ENCODE measurements at places on chromosomes 2 and 18.

DNA sequence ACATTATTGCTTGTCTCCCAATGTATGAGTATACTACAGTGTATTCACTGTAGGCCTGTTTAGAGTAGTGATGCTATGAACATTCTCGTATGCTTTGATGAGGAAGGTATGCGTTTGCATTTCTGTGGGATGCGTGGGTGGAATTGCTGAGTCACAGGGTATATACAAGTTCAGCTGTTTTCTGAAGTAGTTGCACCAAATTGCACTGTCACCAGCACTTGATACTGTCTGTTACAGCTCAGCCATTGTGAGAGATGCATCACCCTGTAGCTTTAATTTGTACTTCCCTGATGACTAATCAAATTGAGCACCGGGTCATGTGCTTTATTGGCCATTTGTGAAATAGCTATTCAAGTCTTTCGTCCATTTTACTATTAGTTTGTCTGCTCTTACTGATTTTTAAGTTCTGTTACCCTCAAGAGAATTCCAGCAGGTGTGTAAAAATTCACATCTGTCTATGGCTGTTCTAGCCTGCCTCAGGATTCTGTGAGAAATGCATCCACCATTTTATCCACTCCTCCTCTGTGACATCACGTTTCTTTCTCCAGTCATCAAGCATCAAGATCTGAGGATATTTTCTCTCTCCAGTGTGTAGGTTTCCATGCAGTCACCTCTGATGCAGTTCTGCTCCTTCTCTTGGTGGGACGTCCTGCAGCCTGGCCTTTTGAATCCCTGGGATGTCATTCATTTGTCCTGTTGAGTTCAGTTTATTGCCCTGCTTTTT lies 72.5 kb downstream of the DGKD start:
- peak; percentile 96 for DNase-seq

- DNase-seq = no peak
Measured at GRCh38 chr2:164655336-164655735, 34.1 kb upstream of the GRB14 start.

GRCh38 chr2:83689402-83689801 lies 769.7 kb downstream of the SUCLG1 start:
- no peak for DNase-seq

DNA sequence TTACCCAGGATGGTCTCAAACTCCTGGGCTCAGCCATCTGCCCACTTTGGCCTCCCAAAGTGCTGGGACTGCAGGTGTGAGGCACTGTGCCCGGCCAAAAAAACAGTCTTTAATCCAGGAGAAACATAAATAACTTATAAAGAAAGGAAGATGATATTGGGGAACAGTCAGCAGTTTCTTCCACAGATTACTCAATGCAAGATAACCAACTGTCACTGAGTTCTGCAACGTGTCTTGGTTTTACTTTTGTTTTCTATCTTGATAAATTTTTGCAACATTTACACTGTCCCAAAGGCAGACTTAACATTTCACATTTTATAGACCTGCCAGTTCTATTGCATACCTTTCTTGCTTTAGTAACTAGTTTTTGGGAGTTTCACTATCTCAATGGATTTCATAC lies 71.1 kb downstream of the ANKRD44 start:
- DNase-seq = no peak

- DNase-seq = no peak
Measured at GRCh38 chr18:31658670-31659575, 25.5 kb downstream of the B4GALT6 start.

DNA sequence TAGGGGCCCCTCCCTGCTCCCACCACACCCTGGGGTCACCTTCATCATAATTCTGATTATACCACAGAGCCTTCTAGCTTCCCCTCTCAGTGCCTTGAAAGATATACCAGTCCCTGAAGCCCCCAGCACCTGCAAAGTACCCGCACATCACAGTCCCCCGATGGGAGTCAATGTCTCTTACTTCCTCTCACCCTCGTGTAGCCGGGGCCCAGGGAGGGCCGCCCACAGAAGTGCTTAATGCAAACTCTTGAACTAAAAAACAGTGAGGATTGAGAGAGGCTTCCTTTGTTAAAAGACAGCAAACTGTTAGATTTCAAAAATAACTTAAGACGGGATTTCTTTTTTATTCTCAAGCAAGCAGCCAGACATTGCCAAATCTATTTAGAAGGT lies 76.5 kb downstream of the SFXN5 start:
- DNase-seq = no peak

DNA sequence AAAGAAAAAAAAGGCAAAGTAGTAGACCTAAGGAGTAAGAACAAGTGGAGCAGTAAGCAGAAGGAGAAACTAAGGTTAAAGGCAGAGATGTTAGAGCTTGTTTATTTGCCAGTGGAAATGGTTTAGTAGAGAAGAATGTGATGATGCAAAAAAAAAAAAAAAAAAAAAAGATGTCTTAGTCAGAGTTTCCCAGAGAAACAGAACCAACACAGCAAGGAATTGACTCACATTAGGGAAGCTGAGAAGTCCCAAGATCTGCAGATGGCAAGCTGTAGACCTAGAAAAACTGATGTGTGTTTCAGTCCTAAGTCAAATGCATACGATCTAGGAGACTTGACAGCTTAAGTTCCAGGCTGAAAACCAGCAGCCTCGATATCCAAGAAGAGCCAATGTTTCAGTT lies 1548.8 kb upstream of the LRRTM1 start:
- DNase-seq = peak; percentile 3

DNA sequence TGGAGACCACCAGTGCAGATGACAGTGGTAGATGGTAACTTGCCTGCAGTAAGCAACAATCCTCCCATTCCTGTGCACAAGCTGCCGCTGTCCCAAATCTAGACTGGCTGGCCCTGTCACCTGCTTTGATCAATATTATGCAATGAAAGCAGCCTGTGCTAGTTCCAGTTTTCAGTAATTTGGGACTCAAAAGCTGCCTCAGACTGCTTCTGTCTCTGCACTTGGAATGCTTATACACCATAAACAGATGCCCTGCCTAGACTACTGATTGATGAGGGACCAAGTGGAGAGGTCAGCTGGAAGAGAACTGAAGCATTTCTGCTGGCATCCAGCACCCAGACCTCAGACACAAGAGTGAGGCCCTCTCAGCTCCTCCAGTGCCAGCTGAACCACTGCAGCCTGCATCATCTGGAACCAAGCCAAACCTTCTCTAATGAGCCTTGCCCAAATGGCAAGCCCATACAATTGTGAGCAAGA lies 24.9 kb downstream of the CCBE1 start:
- no peak for DNase-seq

DNA sequence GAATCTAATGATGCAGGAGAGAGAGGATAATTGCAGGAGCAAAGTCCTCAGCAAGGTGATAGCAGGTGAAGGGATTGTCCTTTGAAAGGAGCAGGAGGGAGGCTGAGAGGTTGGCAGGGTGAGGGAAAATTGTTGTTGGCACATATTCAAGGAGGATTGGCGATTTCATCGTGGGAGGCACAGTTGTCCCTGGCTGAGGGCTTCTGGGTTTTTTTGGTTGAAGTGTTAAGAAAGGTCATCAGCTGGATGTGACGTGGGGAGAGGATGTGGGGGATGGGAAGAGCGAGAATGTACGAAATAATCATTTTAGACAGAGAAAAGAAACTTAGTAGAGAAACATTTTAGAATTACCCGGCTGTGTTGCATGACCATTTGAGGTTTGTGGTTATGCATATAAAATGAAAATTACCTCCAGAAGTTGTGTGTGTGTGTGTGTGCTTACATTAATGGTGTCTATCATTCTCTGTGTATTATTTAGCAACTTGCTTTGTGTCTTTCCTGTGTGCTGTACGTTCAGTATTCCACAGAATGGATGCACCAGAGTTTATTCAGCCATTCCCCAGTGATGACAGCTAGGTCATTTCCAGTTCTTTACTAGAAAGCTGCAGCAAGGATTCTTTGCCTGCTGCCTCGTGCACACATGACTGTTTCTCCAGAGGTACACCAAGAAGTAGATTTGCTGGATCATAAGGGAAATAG lies 67.6 kb downstream of the SDC1 start:
- no peak for DNase-seq

DNA sequence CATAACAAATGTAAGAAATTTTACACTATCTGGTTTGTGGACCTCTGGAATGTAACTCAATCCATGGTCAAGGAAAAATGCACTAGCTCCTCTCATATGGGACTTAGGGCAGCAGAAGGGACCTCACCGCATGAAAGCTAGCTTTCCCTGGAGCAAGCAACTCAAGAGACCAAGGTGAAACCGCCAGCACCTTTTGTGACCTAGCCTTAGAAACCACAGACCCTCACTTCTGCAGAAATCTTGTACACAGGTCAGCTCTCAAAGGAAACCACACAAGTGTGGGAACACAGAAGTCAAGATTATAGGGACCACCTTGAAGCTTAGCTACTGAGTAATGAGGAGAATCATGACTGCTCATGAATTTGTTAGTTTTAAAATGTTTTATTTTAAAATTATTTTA lies 222.5 kb downstream of the DLGAP1 start:
- no peak for DNase-seq

DNA sequence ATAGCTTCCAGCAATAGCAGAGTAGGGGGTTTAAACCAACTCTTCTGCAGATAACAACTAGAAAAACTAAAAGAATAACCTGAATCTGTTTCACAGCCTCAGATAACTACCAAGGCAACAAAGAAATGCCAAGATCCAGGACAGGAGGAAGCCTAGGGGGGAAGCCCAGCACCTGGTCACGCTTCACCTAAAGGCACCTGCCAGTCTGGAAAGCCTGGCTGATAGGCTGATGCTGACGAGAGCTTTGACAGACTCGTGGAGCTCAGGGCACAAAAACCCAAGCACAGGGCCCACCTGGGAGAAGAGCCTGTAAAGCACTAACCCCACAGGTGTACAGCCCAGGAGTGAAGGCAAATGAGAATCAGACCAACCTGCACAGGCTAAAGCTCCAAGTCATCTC lies 22.6 kb downstream of the EIPR1 start:
- no peak for DNase-seq

DNA sequence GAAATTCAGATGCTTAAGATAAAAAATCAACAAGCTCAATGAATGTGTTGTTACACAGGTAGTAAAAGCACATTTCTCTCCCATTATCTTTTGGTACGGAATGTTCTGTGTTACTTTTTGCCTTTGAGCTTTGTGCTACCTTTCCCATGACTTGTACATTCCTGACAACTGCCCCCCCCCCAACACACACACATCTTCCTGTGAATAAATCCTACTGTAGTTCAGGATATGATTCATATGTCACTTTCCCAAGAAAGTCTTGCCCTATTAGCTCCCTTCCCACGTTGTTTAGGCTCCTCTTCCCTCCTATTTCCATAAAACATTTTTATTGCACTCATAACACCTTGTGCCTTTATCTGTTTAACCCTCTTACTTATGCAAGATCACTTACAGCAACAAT lies 442.6 kb upstream of the LRATD1 start:
- DNase-seq = peak; percentile 14

DNA sequence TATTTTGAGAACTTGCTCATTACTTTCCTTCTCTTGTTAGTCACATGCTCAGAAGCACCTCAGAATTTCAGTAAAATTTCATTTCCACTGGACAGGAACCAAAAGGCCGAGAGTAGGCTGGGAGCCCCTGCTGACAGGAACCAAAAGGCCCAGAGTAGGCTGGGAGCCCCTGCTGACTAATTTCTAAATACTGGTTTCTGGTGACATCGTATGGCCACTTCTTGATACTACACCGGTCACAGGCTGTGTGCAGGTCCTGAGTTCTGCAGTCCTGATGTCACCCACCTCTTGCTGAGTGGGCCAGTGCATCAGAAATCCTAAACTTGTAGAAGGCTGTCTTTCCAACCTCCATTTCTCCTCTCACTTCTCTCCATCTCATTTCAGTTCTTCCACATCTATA lies 17.7 kb upstream of the EN1 start:
- DNase-seq = peak; percentile 74

- DNase-seq = peak; percentile 49
Measured at GRCh38 chr2:174688079-174688478, 76.2 kb downstream of the CHRNA1 start.

GRCh38 chr2:43041661-43042360 lies 184.6 kb downstream of the ZFP36L2 start:
- no peak for DNase-seq

- no peak for DNase-seq
Measured at GRCh38 chr2:28185153-28185552, 207.5 kb upstream of the FOSL2 start.

- no peak for DNase-seq
Measured at GRCh38 chr2:25524507-25524906, 148.9 kb downstream of the DTNB start.

DNA sequence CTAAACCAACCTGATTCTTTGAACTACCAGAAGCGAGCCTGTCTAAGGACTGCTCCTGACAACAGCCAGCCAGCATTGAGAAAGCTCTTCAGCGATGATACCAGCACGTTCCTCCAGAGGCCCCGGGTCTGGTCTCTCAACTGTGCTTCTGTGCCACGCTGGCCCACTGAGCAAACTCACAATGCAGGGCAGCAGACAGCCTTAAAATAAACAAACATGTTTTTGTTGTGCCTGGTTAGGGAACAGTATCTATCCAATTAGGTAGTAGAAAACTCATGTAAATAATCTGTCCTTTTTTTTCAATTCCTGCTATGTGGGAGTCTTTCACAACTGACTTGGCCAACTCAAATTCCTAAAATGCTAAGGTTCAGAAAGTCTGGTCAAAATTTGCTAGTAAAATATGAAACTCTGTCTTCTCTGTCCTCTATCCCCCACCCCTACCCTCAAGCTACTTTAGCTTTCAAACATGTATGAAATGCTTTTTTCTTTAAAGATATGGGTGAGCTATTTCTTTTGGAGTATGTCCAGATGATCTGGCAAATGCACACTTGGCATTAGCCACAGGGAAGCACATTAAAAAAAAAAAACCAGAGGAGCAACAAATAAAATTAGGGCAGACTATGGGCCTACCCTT lies 21.4 kb upstream of the EML4 start:
- DNase-seq = no peak

DNA sequence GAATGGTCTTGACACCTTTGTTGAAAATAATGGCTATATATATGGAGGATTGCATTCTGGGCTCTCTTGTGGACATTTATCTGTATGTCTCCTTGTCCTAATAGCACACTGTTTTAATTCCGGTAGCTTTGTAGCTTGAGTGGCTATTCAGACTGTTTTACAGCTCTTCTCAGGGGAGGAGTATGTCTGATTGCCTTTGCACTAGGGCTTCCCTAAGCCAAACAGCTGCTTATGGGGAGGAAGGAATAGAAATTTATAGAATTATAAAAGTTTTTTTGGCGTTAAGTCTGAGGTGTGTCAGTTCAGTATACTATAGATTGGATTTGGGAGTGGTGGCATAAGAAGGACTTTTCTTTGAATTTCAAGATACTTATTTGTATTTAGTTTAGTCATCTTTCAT lies 12.6 kb downstream of the SEH1L start:
- no peak for DNase-seq

DNA sequence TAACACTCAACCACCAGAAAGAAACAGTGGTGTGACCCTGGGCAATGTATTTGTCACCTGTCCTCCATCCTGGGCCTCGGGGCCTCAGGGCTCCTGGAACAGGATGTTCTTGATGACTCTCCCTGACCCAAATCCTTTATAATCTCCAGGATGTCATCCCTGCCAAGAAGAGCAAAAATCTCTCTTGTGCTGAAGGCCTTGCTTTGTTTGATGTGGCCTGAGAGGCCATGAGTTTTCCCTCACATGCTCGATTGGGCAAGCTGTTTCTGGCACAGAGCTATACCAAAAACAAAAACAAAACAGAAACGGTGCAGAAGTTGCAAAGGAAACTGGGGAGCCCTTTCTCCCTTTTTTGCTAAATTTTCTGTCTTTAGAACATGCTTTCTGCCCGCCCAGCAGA lies 35.7 kb upstream of the ST3GAL5 start:
- no peak for DNase-seq

- DNase-seq = no peak
Measured at GRCh38 chr2:10919410-10919770, 7.7 kb downstream of the KCNF1 start.

Data from RKO (cell line).